ENCODE measurements at places on chromosomes 16 and 17. TPM values are rescaled to one million over a fixed set of nuclear protein-coding genes. Genes with fewer than 3 reads are reported as not detected.

DNA sequence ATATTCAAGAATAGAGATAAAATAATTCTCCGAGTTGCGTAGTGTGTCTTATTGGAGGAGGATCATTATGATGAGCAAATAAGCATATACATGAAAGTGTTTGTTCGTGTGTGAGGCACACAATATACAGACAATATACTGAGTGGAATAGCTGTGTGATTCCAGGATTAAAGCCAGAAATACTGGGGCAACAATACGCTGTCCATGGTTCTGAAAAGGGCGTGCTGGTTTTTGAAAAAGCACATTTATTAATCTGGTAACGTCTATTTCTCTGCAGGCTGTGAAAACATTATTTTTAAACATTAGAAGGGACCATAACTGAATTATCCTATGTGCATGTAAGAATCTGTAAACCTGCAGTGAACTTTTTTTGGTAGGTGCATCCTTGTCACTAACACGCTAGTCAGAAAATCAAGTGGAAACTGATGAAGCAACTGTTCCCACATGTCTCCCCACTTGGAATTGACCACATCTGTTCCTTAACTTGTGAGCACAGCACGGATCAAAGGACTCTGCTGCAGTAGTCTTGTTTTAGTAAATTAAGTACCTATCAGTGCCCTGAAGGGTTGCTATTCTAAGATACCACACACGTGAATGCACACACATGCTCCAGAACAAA lies 346.0 kb downstream of the GRIN2A start:
- peaks cover 3% of the 10 kb centered on the region for H3K27me3 ChIP-seq
- no peaks in the 10 kb centered on the region for H3K36me3 ChIP-seq
- no peak overlapping the region for H3K4me3 ChIP-seq

Gene NEUROD2
- polyA plus RNA-seq = not detected

DNA sequence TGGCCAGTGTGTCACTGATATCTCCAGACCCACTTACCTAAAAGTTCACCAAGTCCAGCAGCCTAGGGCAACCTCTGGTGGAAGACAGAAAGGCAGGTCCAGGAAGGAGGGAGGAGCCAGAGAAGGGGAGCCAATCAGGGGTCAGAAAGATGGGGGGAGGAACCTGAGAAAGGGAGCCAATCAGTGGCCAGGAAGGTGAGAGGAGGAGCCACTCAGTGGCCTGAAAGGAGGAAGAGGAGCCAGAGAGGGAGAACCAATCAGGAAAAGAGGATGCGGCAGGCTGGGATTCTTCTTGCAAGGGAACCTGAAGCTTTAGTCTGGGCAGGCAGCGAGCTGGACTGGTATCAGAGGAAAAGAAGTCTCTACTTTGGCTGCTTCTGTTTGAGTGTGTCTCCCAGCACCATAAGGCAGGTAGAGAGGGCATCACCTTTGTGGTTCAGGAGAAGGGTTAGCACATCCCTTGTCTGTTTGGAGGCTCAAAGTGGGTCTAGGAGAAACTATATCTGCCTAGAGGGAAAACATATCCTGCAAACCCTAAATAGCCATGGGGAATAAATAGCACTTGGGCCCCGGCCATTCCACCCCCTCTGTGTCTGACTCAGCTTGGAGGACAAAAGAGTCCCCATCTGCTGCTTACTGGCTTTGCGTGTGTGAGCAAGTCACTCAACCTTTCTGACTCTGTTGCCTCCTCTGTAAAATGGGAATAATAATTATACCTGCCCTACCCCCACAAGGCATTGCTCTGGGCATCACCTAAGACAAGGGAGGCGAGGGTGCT lies 43.4 kb upstream of the CRHR1 start:
- H3K27ac ChIP-seq = no peak overlapping the region
- peaks cover 5% of the 10 kb centered on the region for H3K27me3 ChIP-seq
- peak overlapping the region; percentile 27 for H3K4me3 ChIP-seq
- H3K4me1 ChIP-seq = no peaks in the 10 kb centered on the region

Gene KRT20
- polyA plus RNA-seq = not detected

Gene NXN
- polyA plus RNA-seq = not detected

Gene BIRC5
- polyA plus RNA-seq = 5.5 TPM

GRCh38 chr16:49502136-49502881 lies 128.7 kb downstream of the C16orf78 start:
- H3K27me3 ChIP-seq = peaks cover under 1% of the 10 kb centered on the region
- no peak for DNase-seq
- no peaks in the 10 kb centered on the region for H3K36me3 ChIP-seq
- no peak overlapping the region for H3K4me3 ChIP-seq

Gene NSRP1
- 5.0 TPM for polyA plus RNA-seq

GRCh38 chr17:64385187-64386083 lies 5.2 kb downstream of the PECAM1 start:
- DNase-seq = peak; percentile 77
- H3K27me3 ChIP-seq = peaks cover 12% of the 10 kb centered on the region
- H3K4me3 ChIP-seq = peak overlapping the region; percentile 62
- peaks cover 14% of the 10 kb centered on the region for H3K36me3 ChIP-seq

Gene CACNA1G
- not detected for polyA plus RNA-seq

DNA sequence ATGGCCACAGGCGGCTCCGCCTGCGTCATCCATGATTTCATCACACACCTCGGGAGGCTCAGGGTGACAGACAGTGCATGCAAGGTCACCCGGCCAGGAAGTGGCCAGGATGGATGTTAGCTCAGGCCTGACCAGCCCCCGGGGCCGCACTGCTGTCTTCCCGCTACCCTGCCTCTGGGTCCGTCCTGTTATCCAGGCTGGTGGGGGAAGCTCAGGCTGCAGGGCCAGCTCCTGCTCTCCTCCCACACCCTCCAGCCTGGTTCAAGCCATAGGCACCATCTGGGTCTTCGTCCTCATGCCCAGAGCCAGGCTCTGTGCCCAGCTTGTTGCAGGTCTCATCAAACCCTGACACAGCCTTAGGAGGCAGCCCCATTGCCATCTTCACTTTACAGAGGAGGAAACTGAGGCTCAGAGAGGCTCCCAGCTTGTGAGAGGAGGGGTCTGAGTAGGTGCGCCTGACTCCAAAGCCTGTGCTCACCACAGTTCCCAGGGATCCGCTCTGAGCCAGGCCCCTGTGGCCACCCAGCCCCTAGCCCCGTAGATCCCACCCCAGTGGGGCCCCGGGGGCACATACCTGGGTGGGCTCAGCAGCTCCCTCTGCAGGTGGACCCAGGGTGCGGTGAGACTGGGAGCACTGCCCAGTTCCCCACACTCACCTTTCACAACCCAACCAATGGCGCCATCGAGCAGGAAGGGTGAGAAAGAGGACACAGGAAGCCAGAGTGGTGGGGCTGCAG lies 412 bp upstream of the ADGRG3 start:
- DNase-seq = peak; percentile 87
- H3K4me3 ChIP-seq = peak overlapping the region; percentile 60
- H3K27me3 ChIP-seq = peaks cover 11% of the 10 kb centered on the region
- peaks cover 13% of the 10 kb centered on the region for H3K36me3 ChIP-seq

GRCh38 chr16:80285104-80285503 lies 255.7 kb upstream of the DYNLRB2 start:
- peaks cover 9% of the 10 kb centered on the region for H3K27me3 ChIP-seq
- no peaks in the 10 kb centered on the region for H3K4me1 ChIP-seq
- DNase-seq = no peak
- H3K4me3 ChIP-seq = no peak overlapping the region
- H3K36me3 ChIP-seq = no peaks in the 10 kb centered on the region

DNA sequence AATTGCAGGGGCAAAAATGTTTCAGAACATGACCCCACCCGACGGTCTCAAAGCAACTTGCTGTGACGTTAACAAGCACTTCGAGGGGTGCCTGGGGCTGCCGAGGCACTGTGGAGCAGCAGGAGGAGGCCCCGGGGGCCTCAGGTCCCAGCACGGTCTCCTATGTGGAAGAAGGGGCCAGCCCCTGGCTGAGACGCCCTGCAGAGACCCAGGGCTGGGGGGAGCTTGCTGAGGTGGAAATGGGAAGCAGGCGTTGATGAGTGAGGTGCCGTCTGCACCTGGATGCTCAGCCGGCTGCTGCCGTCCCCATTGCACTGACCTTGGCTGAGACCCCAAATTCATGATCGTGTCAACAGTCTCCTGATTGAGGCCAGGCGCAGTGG lies 46.5 kb downstream of the NT5M start:
- H3K27ac ChIP-seq = no peak overlapping the region
- no peaks in the 10 kb centered on the region for H3K36me3 ChIP-seq
- no peak for DNase-seq
- no peaks in the 10 kb centered on the region for H3K4me1 ChIP-seq
- H3K27me3 ChIP-seq = no peaks in the 10 kb centered on the region
- H3K4me3 ChIP-seq = no peak overlapping the region

Gene USP43
- 0.14 TPM for polyA plus RNA-seq

GRCh38 chr17:82234211-82235055 lies 5.6 kb downstream of the SLC16A3 start:
- no peak overlapping the region for H3K4me3 ChIP-seq
- peaks cover 59% of the 10 kb centered on the region for H3K27me3 ChIP-seq
- no peak overlapping the region for H3K27ac ChIP-seq
- no peak for DNase-seq
- H3K4me1 ChIP-seq = peaks cover 21% of the 10 kb centered on the region

DNA sequence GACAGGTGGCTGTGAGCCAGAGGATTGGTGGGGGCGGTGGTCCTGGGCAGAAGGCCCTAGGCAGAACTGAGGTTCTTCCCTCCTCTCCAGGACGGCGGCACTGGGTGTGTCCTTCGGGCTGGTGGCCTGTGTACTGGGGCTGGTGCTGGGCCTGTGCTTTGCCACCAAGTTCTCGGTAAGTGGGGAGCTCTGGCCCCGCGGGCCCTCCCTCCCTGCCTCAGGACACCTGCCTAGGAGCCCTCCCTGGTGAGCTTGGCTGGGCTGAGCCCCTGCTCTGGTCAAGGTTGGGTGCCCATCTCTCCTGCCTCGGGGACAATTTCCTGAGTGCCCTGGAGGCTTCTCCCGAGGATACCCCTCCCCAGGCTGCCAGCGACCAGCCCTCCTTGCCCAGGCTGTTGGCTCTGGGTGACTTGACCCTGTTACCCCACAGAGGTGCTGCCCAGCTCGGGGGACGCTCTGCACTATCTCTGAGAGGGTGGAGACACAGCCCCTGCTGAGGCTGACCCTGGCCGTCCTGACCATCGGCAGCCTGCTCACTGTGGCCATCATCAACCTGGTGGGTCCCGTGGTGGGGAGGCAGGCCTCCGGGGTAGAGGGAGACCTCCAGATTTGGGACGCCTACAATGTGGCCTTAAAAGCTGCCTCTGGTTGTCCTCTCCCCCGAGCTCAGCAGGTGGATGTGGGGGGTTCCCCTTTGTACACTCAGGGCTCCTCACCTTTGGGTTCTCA lies 42.0 kb downstream of the ADCY7 start:
- DNase-seq = no peak
- peaks cover 10% of the 10 kb centered on the region for H3K27me3 ChIP-seq
- peak overlapping the region; percentile 88 for H3K27ac ChIP-seq
- no peak overlapping the region for H3K4me3 ChIP-seq
- peaks cover 7% of the 10 kb centered on the region for H3K36me3 ChIP-seq

DNA sequence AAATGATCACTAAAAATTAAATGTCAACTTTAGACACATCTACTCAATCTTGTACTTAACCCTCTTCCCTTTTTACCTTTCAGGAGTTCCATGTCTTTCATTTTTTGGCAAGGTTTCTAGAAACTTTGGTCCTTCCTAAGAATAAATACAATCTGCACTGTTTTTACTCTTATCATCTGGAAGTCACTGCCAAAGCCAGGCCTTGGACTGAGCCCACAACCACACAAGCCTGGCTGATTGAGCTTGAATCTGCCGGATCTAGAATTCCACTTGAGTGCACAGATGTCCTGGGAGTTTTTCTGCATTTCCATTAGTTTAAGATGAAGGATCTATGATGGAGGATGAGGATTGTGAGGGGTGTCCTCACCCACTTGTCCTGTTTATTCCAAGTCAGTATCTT lies 126.1 kb downstream of the VPS53 start:
- peaks cover 20% of the 10 kb centered on the region for H3K36me3 ChIP-seq
- no peaks in the 10 kb centered on the region for H3K4me1 ChIP-seq
- no peak for DNase-seq
- H3K4me3 ChIP-seq = no peak overlapping the region

DNA sequence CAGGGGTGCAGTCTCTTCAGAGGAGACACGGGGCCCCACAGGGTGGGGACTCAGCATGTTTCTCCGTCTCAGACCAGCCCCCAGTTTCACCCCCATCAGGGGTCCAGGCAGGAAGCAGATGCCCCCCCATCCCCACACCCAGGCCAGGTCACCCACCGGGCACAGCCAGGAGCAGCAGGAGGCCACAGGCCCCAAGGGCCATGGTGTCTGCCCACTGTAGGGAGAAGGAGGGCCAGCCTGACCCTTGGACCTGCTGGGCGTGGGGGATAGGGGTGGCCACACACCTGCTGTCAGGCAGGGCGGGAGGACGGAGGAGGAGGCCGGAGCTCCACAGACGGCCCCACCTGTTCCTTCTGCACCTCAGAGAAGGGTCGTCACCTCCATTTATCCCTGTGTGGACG lies at the start of gene TPSG1:
TSS of gene TPSG1 (minus strand) at position 218 of the 401 bp plus-strand sequence. CDS start at position 202, 16 bp downstream.
- no peak within 1 kb of the TSS for H3K4me3 ChIP-seq
- no peak within 1 kb of the TSS for H3K27ac ChIP-seq
- H3K27me3 ChIP-seq = no peaks in the 10 kb centered on the region
- no peak for DNase-seq
- no peaks in the 10 kb centered on the region for H3K4me1 ChIP-seq

GRCh38 chr16:59212492-59213024 lies 478.4 kb upstream of the GOT2 start:
- no peak overlapping the region for H3K4me3 ChIP-seq
- H3K27me3 ChIP-seq = peaks cover 4% of the 10 kb centered on the region
- no peak for DNase-seq
- no peaks in the 10 kb centered on the region for H3K4me1 ChIP-seq
- no peak overlapping the region for H3K27ac ChIP-seq

GRCh38 chr17:82325286-82326180 lies 8.0 kb downstream of the SECTM1 start:
- no peak overlapping the region for H3K27ac ChIP-seq
- H3K4me3 ChIP-seq = no peak overlapping the region
- H3K4me1 ChIP-seq = peaks cover 6% of the 10 kb centered on the region
- no peaks in the 10 kb centered on the region for H3K36me3 ChIP-seq
- no peak for DNase-seq

Gene SDK2
- not detected for polyA plus RNA-seq

- no peaks in the 10 kb centered on the region for H3K4me1 ChIP-seq
- no peak for DNase-seq
- H3K4me3 ChIP-seq = no peak overlapping the region
- no peaks in the 10 kb centered on the region for H3K27me3 ChIP-seq
- no peak overlapping the region for H3K27ac ChIP-seq
- peaks cover 39% of the 10 kb centered on the region for H3K36me3 ChIP-seq
Observed at GRCh38 chr17:83036666-83037065, 42.7 kb upstream of the METRNL start.

Gene VAT1L
- not detected for polyA plus RNA-seq
